ENCODE measurements at places on chromosomes 2 and 18.

DNA sequence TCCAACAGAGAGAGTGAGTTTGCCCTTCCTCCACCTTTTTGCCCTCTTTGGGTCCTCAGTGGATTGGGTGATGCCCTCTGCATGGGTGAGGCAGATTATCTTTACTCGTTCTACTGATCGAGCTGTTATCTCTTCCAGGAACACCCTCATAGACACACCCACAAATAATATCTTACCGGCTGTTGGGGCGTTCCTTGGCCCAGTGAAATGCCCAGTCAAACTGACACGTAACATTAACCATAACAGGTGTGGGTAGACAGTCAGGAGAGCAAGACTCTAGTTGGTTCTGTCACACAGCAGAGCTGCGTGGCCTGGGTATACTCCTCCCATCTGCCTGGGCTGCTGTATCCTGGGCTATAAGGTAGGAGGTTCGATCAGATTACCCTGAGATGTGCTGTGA, 144.1 kb downstream of the AGAP1 start:
- no peak for DNase-seq

- no peak for DNase-seq
These were observed 404 bp upstream of the AKAIN1 start for GRCh38 chr18:5197461-5197860.

DNA sequence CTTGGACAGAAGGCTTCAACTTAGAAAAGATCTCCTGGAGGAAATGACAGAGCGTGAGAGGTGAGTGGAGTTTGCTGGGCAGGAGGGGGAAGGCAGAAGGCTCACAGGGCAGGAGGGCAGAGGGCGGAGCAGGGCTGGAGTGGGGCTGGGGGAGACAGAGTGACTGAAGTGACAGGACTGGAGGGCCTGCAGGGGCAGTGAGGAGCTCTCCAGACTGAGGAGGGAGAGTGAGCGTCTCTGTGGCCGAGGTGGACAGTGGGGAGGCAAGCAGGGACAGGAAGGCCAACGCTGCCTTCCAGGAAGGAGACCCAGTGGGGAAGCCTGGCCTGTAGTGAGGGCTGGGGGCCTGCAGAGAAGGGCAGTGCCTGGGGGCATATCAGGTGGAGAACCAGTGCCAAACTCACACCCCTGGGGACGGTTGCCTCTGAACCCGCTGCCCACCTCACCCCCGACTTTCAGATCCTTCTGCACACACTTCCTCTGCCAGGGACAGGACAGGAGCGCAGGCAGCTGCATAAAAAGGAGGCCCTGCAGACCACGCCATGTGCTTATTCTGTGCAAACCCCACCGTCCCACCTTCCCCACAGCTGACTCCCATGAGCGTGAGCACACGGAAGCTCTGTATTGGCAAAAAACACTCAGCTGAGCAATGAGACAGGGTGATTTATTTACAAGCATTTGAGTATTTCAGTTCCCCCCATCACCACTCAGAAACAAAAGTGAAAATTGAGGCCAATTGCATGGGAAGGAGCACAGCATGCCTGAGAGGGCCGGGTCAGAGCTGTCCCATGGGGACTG, 244.3 kb downstream of the FAM210A start:
- no peak for DNase-seq

GRCh38 chr2:240644171-240644651, 18.9 kb downstream of the GPR35 start:
- DNase-seq = no peak

DNA sequence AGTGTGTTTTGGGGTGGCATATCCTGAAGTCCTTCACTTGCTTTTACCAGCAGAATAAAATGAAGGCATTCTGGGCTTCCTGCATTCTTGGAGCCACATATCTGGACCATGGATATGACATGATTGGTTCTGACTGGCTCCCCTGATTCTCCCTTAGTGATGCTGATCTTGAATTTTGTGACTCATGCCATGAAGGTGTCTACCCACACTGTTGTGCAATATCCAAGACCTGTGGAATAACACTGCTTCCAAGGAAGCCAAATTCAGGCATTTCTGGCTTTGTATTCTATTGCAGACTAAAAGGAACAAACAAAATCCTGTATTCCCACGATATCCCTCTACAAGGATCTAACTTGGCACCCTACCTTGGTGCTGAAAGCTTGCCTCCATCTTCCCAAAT, 125.8 kb downstream of the LYPD6B start:
- no peak for DNase-seq

DNA sequence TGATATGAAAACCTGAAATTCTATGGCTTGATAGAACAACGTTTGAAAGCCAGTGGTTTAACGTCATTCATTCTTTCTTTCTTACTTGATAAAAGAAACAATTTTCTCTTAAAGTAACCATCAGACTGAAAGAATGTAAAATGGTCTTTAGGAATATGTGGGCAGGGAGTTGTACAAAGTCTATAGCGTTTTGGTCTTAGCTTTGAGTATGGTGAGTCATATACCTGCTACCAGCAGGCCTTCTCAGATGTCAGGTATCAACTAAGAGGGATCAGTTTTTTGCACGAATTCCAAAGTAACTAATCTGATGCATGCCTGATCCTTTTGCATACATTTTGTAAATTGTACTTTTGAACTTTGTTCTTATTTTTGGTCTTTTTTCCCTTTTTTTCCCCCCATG, 101.5 kb upstream of the DSEL start:
- no peak for DNase-seq

DNA sequence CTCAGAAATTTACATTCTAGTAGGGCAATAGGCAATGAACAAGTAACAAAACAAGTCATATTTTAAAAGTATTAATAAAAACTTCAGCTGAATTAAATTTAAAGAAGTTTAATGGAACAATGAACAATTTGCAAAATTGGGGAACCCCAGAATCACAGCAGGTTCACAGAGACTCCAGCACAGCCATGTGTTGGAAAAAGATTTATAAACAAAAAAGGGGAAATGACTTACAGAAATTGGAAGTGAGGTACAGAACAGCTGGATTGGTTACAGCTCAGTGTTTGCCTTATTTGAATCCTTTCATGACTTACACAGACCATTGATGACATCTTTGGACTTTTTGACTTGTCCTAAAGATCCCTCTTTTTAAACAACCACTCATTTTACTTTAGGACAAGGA, 179.9 kb upstream of the SCN7A start:
- no peak for DNase-seq

- no peak for DNase-seq
These were observed 1.7 kb upstream of the LDLRAD4 start for GRCh38 chr18:13216711-13217465.

- DNase-seq = no peak
These were observed 67.9 kb downstream of the NCAPH start for GRCh38 chr2:96403481-96403880.

- DNase-seq = no peak
These were observed 92.4 kb upstream of the ZFP36L2 start for GRCh38 chr2:43318791-43319190.
